ENCODE measurements at places on chromosomes 2 and 18. TPM values are rescaled to one million over a fixed set of nuclear protein-coding genes. Genes with fewer than 3 reads are reported as not detected.

The RIOK3 gene
- total RNA-seq = 160 TPM

DNA sequence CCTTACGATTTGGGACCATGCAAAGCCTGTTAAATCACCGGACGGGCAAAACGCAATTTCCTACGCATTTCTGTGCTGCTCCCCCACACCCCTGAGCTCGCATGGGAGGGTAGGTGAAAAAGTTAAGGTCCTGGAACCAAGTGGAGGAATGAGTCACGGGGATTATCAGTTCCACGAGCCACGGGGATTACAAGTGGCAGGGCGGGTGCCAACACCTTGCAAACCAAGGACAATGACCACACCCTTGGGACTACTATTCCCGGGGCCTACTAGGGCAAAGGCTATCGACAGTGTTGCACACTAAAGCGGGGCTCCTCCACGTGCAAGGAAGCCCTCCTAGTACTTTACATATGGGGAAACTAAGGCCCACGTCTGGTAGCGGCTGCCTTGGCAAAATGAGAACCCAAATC is 447 bp downstream of the RETSAT start:
- peak; percentile 48 for DNase-seq

The GRP gene
- not detected for total RNA-seq

The DCDC2C gene
- total RNA-seq = not detected

All from myocyte (in vitro differentiated cells).